ENCODE measurements at places on chromosomes 7 and 10. TPM values are rescaled to one million over a fixed set of nuclear protein-coding genes. Genes with fewer than 3 reads are reported as not detected.

- DNase-seq = no peak
Observed at GRCh38 chr10:24133835-24134234, 75.1 kb upstream of the KIAA1217 start.

GRCh38 chr7:103668279-103668941 is 222.4 kb upstream of the SLC26A5 start:
- no peak for DNase-seq

GRCh38 chr10:93075369-93076221 is 1.9 kb downstream of the CYP26A1 start:
- no peak for DNase-seq

GRCh38 chr7:104979167-104979841 is 34.7 kb upstream of the KMT2E start:
- DNase-seq = peak; percentile 77

GRCh38 chr10:4296161-4296560 is 511.2 kb upstream of the KLF6 start:
- DNase-seq = no peak

GRCh38 chr10:117547016-117547715 is 4.6 kb downstream of the EMX2 start:
- peak; percentile 71 for DNase-seq

DNA sequence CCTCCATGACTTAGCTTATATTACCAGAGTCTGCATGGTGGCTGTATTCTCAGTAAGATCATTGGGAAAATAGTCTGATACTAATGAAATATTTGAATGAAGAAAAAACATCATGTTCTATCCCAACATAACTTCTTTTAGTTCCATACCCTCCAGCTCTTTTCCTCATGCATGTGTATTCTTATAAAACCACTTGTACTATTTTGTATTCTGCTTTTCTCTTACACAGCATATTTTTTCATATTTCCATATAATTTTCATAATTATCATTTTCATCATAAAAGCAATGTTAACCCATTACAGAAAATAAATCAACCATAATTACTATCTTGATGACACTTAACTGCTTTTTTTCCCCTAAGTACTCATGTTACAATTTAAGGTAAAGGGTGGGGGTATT is 371.2 kb upstream of the LRGUK start:
- no peak for DNase-seq

- no peak for DNase-seq
Observed at GRCh38 chr7:94401428-94401814, 6.7 kb downstream of the COL1A2 start.

- peak; percentile 76 for DNase-seq
Observed at GRCh38 chr10:78381107-78381506, 347.4 kb downstream of the RPS24 start.

GRCh38 chr10:107728807-107729206 is 564.3 kb upstream of the SORCS1 start:
- no peak for DNase-seq

DNA sequence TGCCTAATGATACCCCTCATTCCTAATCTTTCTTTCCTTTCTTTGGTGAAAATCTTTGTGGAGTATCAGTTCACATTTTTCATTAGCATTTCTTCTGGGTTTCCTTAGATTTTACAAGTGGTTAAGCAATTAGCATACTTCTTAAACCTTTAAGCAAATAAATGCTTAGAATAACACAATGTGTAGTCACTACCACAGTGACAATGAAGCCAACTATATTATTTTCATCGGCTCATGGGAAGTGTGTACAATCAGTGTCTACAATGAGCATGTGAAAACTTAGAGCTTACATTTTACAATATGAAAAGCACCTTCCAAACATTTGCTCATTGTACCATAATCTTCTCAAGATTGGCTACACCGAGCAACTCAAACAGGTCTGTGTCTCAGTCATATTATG is 176.2 kb upstream of the PLXNA4 start:
- DNase-seq = no peak

KAZALD1 gene
- 10.0 TPM for total RNA-seq

ANLN gene
- total RNA-seq = 140 TPM

STEAP4 gene
- total RNA-seq = not detected

TMEM184A gene
- 5.7 TPM for total RNA-seq
